MCF 10A (cell line): ENCODE measurements at places on chromosomes 16 and 17.
A peak's percentile ranks its signal among the peaks of the same experiment; 100 is the strongest.

DNA sequence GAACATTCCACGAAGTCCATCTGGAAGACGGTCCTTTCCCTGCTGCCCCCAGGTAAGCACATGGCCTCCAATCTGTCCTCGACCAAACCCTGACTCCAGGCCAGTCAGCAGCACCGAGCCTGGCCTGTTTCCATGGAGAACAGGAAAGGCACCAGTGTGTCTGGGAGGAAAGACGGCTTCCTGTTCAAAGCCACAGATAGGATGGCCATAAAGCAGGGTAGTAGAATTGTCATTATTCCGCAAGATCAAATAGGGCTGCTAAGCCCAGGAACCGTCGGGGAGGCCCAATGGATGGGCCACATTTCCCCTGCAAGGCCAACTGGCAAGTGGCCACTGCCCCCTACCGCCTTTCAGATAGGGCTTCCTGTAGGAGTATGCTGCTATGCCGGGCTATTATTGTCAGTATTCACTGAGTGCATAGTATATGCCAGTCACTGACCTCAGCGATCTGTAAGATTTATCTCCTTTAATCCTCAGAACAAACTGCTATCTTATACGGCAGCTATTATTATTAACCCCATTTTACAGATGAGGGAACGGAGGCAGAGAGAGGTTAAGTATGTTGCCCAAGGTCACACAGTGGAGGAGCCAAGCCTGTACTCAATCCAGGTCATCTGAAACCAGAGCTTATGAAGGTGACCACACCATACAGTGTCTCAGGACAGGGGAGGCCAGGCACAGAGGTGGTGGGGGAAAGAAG is 23.0 kb upstream of the PLCG2 start:
- no peak for DNase-seq

DNA sequence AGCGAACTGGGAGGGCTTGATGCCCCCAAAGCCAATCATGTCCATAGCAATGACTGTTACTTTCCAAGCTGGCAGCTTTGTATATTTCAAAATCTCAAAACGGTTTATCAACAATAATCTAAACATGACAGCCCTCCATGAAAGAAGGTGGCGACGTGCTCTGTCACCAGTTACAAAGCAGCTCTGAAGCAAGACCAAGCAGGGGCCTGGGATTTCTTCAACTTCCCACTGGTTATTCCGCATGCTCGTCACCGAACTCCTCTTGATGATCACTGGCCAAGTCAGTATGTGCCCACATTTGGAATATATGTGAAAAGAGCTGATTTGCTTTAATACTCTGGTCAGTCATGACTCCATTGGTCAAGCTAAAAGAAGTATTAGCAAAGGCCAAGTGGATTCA is 175.6 kb downstream of the VPS53 start:
- no peak for DNase-seq

DNA sequence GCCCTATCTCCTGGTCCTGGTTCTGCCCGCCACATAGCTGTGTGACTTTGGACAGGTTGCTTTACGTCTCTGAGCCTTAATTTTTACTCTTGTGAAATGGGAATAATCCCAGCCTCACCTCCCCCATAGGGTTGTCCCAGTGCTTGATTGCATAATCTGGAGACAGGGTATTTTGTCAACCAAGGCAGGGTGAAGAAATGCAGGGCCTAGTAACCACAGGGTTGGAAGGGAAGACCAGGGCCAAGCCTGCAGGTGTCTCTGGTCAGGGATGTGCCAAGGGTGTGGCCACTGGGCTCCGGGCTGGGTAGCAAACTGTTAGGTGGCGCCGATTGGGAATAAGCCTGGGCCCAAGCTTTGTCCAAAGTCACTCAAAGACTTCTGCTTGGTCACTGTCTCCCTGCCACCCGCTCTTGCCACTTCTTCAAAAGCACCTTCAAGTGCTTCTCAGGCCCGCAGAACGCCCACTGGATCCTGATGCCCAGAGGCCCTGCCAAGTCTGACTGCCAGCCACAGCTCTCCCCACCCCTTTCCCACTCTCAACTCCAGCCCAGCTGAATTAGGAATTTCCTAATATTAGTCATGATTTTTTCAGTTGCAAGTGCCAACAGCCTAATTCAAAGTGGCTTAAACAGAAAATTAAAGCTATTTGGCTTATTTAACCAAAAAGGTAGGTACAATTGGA is 20.6 kb upstream of the COL1A1 start:
- DNase-seq, result peak; percentile 93

DNA sequence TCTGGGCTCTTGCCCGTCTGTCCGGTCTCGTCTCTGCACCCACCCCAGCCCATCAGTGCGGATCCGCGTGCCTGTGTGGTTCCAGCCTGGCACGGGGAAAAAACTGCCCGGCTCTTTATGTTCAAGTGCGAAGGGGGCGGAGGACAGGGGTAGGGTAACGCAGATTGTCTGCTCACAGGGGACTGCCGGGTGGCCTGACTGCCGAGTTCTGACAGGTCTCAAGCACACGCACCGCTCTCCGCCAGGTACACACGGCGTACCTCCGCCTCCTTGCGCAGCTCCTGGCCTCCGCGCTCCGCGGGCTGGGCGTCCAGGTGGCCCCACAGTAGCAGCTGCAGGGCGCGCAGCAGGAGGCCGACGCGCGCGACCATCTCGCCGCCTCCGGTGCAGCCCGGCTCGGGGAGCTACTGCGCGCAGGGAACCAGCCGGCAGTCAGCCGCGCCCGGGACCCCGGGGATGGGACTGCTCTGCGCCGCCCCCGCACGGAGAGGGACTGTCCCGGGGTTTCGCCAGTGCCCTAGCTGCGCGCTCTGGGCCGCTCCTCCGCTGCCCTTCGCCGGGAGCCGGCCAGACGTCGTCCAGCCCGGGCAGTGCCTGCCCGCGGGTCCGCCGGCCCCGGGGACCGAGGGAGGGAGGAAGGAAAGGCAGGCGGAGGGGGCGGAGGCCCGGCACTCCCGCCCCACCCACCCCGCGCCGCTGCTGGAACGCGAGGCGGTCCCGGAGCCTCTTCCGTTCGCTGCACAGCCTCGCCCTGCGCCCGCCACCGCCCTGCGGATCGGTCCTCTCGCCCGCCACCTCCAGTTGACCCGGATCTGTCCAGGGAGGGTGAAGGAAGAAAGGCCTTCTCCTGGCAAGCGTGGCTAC is at the start of gene MMP28:
MMP28 (minus strand) TSS at position 635 of the 864 bp plus-strand sequence; CDS start at position 371, 264 bp downstream.
- peak; percentile 53 for DNase-seq

DNA sequence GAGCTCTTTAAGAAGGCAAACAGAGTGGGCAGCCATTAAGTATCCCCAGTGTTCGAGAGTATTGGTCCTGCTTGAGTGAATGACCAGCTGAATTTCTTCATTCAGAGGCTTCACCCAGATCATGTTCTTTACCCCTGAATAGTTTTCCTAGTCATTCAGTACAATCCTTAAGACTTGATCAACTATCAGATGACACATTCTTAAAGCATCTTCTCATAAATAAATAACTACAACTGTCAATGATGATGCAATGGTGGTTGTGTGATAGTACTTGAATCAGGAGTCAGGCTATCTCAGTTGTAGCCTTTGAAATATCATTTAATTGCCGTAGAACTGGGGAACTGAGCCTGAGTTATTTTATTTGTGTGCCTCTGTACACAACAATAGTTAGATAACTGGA is 416.8 kb upstream of the CCL2 start:
- DNase-seq, result no peak

GRCh38 chr16:27138257-27138656 is 65.1 kb upstream of the KDM8 start:
- DNase-seq, result no peak

DNA sequence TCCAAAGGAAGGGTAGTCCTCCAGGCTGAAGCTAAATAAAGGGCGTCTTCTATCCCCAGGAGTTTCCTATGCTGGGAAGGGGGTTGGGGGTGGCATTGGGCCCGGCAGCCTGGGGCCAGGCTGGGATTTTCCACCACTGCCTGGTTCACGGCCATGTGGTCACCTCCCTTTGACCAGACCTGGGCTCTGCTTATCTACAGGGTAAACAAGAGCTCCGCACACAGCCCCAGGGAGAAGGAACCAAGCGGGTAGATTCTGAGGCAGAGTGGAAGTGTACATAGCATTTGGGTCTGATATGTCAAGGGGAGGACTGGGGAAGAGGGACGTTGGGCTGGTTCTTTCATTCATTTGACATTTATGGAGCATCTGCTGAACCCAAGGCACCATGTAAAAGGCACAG is 27.2 kb upstream of the TMEM220 start:
- DNase-seq, result no peak

DNA sequence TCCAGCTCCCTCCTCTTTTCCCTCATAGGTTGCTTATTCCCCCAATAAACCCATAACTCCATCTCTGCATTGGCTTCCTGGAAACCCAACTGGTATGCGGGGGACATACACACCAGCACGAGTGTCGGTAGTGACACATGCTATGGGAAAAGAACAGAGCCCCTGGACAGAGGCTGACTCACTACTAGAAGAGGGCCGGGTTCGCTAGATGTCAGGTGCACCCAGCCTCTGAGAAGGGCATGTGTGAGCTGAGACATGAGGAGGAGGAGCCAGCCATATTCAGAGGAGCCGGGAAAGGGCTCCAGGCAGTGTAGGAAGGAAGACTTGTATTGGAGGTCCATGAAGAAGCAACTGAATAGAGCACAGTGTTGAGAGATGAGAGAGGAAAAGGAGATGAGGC is 241.1 kb downstream of the SOX9 start:
- DNase-seq, result peak; percentile 85

DNA sequence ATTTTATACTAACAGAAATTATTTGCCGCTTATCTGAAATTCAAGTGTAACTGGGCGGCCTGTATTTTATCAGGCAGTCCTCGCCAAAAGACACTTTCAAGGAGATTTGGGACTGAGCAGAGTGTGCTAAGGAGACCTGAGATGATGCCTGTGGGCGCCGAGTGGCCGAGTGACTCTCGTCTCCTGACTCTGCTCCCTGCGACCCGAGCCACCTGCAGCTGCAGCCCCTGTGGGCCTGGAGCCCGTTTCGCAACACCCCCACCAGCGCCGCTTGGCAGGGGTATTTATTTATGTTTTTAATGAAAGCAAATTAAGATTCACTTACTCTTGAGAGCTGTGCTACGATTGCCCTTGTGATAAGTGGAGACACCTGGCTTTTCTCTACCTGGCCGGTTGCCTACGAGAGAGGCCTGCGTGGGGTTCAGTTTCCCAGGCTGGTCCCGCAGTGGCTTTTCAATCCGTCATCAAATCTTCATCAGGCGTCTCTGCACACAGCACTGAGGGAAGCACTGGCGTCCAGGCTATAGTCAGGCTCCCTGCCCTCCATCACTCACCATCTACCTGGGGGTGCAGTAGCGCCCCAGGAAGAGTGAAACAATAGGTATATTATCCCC is 124.0 kb downstream of the SEC14L1 start:
- no peak for DNase-seq

- DNase-seq, result no peak
Measured at GRCh38 chr16:27190316-27190871, 12.9 kb upstream of the KDM8 start.

- no peak for DNase-seq
Measured at GRCh38 chr16:54351171-54351570, 64.6 kb upstream of the IRX3 start.
